NCI-H748 treated with DMSO at 0.1 percent for 48 hours (cell line): ENCODE measurements at places on chromosomes 1 and 21.

DNA sequence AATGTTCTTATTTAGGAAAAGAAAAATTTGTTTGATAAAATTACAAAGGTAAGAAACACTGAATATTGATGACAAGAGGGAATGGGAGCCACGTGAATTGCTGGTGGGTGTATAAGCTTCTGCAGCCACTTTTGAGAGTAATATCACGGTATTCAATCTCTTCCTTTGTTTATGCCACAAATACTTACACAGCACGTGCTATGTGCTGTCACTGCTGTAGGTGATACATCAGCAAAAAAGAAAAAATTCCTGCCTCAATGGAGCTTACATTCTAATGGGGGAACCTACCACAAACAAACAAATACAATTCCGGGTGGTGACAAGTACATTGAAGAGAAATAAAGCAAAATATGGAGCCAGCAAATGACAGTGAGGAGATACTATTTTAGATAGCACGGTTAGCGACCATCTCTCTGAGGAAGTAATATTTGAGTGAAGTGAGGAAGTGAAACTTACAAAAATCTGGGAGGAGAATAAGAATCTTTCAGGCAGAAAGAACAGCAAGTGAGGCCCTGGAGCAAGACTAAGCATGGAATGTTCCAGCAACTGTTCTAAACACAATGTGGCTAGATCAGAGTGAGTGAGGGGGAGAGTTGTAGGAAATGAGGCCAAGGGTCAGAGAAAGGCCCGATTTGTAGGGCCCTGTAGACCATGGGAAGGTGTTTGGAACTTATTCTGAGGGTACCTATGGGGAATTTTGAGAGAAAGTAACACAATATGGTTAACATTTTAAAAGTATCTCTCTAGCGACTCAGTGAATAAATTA lies 2.6 kb upstream of the FCRLB start:
- no peak for DNase-seq

- no peak for DNase-seq
Observed at GRCh38 chr1:107389410-107390396, 248.9 kb downstream of the NTNG1 start.

GRCh38 chr21:35086357-35086756 lies 37.3 kb upstream of the RUNX1 start:
- DNase-seq, result no peak

- DNase-seq, result no peak
Observed at GRCh38 chr1:196260270-196260669, 348.0 kb downstream of the KCNT2 start.

GRCh38 chr1:43554444-43554992 lies 23.8 kb downstream of the PTPRF start:
- no peak for DNase-seq

GRCh38 chr1:24392604-24392946 lies 21.0 kb downstream of the STPG1 start:
- no peak for DNase-seq
